Progenitor cell of endocrine pancreas (in vitro differentiated cells): ENCODE measurements at places on chromosomes 11 and 22. TPM values are rescaled to one million over a fixed set of nuclear protein-coding genes. Genes with fewer than 3 reads are reported as not detected.

- peaks cover 13% of the 10 kb centered on the region for H3K4me1 ChIP-seq
- no peaks in the 10 kb centered on the region for H3K27me3 ChIP-seq
- H3K27ac ChIP-seq, result no peak overlapping the region
- DNase-seq, result no peak
Observed at GRCh38 chr11:8392166-8392565, 128.5 kb upstream of the LMO1 start.

- DNase-seq, result no peak
- H3K4me1 ChIP-seq, result peaks cover 3% of the 10 kb centered on the region
- peaks cover 47% of the 10 kb centered on the region for H3K27me3 ChIP-seq
- no peak overlapping the region for H3K4me3 ChIP-seq
Observed at GRCh38 chr22:19526702-19527111, 2.5 kb upstream of the CLDN5 start.

GRCh38 chr11:40119661-40120060, 1339.8 kb downstream of the LRRC4C start:
- no peaks in the 10 kb centered on the region for H3K4me1 ChIP-seq
- H3K27ac ChIP-seq, result no peak overlapping the region
- H3K27me3 ChIP-seq, result no peaks in the 10 kb centered on the region
- DNase-seq, result no peak

DNA sequence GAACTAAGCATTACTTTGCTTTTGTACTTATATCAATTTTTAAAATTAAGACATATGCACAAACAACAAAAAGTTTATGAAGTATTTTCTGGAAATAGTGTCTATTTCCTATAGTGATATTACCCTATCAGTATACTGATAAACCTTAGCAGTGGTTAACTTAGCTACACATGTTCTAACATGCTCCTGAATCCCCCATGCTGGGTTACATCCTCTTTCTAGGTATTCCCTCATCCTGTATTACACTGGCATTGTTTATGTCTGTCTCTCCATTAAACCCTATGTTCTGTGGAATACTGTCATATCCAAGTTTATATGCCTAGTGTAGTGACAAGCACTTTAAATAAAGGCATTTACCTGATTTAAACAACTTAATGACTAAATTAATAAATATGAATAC, 1.8 kb upstream of the FAR1 start:
- no peak for DNase-seq
- H3K4me3 ChIP-seq, result no peak overlapping the region

DNA sequence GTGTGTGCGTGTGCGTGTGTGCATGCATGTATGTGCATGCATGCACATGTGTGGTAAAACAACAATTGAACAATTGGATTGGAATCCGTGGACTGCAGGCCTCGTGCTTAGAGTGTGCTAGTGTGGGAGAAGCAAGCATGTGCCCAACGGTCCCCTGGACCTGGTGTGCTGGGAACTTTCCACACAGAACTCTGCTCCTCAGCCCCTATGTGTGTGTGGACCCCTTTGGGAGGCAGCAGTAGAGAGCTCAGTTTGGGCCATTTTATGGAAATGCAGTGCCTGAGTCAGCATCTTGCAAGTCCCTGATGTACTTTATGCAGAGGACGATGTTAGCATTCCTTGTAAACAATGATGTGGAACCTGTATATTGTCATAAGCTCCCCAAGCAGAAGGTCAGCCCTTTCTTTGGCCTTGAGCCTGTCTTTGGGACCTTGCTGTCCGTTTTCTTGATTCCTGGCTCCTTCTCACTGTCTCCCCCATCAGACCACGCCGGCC, 167.3 kb downstream of the TBC1D22A start:
- no peak for DNase-seq
- H3K27ac ChIP-seq, result no peak overlapping the region
- peaks cover 4% of the 10 kb centered on the region for H3K4me1 ChIP-seq
- peaks cover 12% of the 10 kb centered on the region for H3K36me3 ChIP-seq
- no peaks in the 10 kb centered on the region for H3K27me3 ChIP-seq

DNA sequence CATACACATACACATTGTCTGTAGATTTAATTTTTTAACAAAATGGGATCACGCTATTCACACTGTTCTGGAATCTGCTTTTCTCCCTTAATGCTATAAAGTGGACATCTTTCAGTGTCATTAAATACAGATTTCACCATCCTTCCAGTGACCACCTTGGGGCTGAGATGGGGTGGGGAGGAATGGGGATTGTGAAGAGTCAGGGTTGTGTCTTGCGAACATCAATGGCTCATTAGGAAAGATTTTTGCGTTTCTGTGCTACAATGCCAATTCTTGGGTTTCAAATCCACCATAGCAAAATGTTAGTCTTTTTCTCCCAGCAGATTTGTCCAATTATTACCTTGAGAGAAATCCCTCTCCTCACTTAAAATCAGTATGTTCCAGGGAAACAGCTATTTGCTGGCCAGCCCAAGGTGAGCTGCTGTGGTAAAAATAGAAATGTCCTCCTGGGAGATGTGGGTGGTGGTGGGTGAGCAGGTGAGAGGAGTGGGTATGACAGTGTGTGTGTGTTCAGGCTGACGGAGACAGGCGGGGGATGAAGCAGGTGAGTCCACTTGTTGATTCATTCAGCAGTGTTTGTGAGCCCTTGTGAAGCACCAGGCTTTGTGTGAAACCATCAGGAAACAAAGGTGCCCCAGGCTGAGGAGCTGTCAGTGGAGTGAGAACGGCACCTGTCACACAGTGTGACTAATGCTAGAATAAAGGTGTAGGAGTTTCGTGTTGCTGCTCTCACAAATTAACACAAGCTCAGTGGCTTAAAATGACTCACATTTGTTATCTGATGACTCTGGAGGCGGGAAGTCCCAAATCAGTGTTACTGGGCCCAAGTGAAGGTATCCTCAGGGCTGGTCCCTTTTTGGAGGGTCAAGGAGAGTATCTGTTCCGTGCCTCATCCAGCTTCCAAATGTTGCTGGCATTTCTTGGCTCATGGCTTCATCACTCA, 1.7 kb upstream of the CBX6 start:
- H3K27ac ChIP-seq, result peak overlapping the region; percentile 99
- peaks cover under 1% of the 10 kb centered on the region for H3K36me3 ChIP-seq
- DNase-seq, result no peak

DNA sequence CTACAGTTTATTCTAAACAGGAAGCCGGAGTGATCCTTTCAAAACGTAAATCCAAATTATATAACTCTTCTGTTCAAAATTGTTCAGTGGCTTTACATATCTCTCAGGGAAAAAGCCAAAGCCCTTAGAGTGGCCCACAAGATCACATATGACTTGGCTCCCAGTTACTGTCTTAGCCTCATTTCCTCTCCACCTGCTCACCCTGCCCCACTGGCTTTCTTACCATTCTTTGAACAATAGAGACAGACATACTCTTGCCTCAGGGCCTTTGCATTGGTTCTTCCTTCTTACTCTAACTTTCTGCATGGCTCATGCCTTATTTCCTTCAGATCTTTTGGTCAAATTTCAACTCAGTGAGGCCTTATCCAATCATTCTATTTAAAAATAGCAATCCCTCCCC, 52.1 kb downstream of the STIM1 start:
- no peaks in the 10 kb centered on the region for H3K36me3 ChIP-seq
- no peak for DNase-seq
- H3K4me3 ChIP-seq, result no peak overlapping the region
- H3K4me1 ChIP-seq, result peaks cover 17% of the 10 kb centered on the region
- no peaks in the 10 kb centered on the region for H3K27me3 ChIP-seq

DNA sequence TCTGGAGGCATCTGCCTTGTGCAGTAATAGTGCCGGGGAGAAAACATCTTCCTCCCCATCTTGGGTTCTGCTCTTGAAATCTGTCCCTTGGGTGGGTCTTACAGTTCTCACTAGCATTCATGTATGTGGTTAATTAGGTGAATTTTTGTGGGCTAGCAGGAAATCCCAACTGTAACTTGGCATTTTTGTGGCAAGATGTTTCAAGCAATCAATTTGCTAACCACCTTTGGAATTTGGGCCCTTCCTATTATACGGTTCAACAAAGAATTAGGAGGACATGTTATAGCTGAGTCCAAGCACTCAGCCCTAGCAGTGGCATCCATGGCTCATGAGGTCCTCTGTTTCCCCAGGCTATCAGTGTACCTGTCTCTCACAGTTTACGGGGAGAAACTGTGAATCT, 89.1 kb upstream of the MTNR1B start:
- no peaks in the 10 kb centered on the region for H3K4me1 ChIP-seq
- H3K27me3 ChIP-seq, result no peaks in the 10 kb centered on the region
- no peak for DNase-seq
- peaks cover 1% of the 10 kb centered on the region for H3K36me3 ChIP-seq

DNA sequence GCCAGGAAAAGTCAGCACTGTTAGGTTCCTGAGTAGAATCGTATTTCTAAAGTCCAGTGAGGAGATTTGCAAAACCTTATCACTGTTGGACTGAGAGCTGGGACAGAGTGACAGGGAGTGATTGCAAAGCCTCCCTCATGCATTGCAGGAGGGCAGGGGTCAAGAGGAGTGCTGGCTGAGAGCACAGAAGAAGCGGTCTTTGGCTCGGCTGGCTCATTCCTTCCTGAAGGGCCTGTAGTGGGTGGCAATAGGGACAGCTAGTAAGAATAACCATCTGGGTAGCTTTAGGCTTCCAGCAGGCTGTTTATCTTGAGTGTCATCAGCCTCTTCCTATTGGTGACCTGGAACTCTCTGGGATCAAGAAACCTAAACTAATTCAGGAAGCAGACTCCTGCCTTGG, 53.4 kb downstream of the CD44 start:
- H3K4me3 ChIP-seq, result no peak overlapping the region

DNA sequence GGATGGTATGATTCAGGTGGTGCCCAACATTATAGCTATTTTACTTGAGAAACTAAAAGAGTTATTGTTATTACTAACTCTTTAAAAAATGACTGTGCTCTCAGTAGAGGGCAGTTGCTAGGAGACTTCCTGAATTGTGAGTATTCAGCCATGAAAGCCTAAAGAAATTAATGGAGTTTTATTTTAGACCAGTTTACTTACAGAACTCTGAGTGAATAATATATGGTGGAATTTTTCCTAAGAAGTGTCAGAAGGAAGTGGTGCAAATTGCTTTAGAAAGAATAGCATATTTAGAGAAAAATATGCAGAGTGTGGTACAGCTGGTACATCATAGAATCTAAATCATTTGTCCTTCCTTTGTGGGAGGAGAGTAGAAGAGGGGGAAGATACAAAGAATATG, 689.9 kb upstream of the CCDC90B start:
- H3K27me3 ChIP-seq, result no peaks in the 10 kb centered on the region
- no peak overlapping the region for H3K4me3 ChIP-seq
- no peak overlapping the region for H3K27ac ChIP-seq
- H3K4me1 ChIP-seq, result peaks cover 2% of the 10 kb centered on the region
- no peaks in the 10 kb centered on the region for H3K36me3 ChIP-seq

GRCh38 chr11:67344264-67344663, 9.1 kb downstream of the POLD4 start:
- H3K36me3 ChIP-seq, result peaks cover 6% of the 10 kb centered on the region
- no peak overlapping the region for H3K4me3 ChIP-seq
- no peak for DNase-seq
- peak overlapping the region; percentile 77 for H3K27ac ChIP-seq
- no peaks in the 10 kb centered on the region for H3K27me3 ChIP-seq

DNA sequence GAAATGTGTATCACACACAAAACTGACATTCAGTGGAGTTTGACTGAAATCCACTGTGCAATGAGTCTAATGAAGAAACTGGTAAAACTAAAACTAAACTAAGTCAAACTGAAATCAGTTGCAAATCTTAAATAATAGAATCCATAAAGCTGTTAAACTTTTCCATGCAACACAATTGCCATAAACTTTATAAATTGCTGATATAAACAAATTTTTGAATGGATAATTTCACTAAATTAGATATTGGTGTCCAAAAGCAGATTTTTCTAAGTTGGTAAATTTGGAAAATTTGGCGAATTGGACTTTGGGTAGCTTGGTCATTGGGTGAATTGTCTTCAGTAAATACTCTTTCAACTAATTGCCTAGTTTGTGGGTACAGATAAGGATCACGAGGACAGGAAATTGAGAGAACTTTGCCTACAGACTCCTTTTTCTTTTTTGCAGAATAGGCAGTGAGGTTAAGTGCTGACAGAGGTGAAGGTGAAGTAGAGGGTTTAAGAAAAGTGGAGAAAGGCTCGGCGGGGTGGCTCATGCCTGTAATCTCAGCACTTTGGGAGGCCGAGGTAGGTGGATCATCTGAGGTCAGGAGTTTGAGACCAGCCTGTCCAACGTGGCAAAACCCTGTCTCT, 12.8 kb downstream of the MRPL17 start:
- no peak overlapping the region for H3K27ac ChIP-seq
- no peaks in the 10 kb centered on the region for H3K27me3 ChIP-seq
- no peak for DNase-seq
- no peak overlapping the region for H3K4me3 ChIP-seq

GRCh38 chr11:57842873-57843272, 81.3 kb downstream of the CTNND1 start:
- H3K4me3 ChIP-seq, result no peak overlapping the region
- no peaks in the 10 kb centered on the region for H3K27me3 ChIP-seq
- H3K36me3 ChIP-seq, result peaks cover 1% of the 10 kb centered on the region
- no peaks in the 10 kb centered on the region for H3K4me1 ChIP-seq
- no peak for DNase-seq
- H3K27ac ChIP-seq, result no peak overlapping the region

GRCh38 chr22:40443732-40444131, 73.3 kb downstream of the SGSM3 start:
- DNase-seq, result no peak
- peak overlapping the region; percentile 11 for H3K27ac ChIP-seq
- no peak overlapping the region for H3K4me3 ChIP-seq
- no peaks in the 10 kb centered on the region for H3K27me3 ChIP-seq

GRCh38 chr22:47395481-47395880, 633.0 kb downstream of the TBC1D22A start:
- peaks cover 4% of the 10 kb centered on the region for H3K36me3 ChIP-seq
- no peaks in the 10 kb centered on the region for H3K4me1 ChIP-seq
- no peak for DNase-seq

- no peaks in the 10 kb centered on the region for H3K4me1 ChIP-seq
- H3K27ac ChIP-seq, result no peak overlapping the region
- no peak overlapping the region for H3K4me3 ChIP-seq
- peaks cover 12% of the 10 kb centered on the region for H3K27me3 ChIP-seq
- DNase-seq, result no peak
Observed at GRCh38 chr11:2155511-2155910, 5.5 kb downstream of the INS start.

GRCh38 chr11:58199271-58199670, 4.7 kb downstream of the OR1S2 start:
- peaks cover 1% of the 10 kb centered on the region for H3K36me3 ChIP-seq
- no peak overlapping the region for H3K27ac ChIP-seq
- peaks cover 7% of the 10 kb centered on the region for H3K4me1 ChIP-seq
- H3K27me3 ChIP-seq, result no peaks in the 10 kb centered on the region
- no peak for DNase-seq
- H3K4me3 ChIP-seq, result no peak overlapping the region

GRCh38 chr11:42975180-42975529, 336.6 kb upstream of the API5 start:
- H3K4me3 ChIP-seq, result no peak overlapping the region
- H3K4me1 ChIP-seq, result peaks cover 11% of the 10 kb centered on the region
- DNase-seq, result no peak
- H3K27me3 ChIP-seq, result no peaks in the 10 kb centered on the region
- no peak overlapping the region for H3K27ac ChIP-seq
- no peaks in the 10 kb centered on the region for H3K36me3 ChIP-seq

Gene RFPL3
- not detected in 2 replicates for total RNA-seq

Gene SCGB1D4
- total RNA-seq, result not detected in 2 replicates

Gene DGCR6
- 2.9 and 3.1 TPM in 2 replicates for total RNA-seq

Gene SCGB1C1
- total RNA-seq, result not detected in 2 replicates

Gene SVIP
- 25.7 and 27.0 TPM in 2 replicates for total RNA-seq

Gene LAYN
- total RNA-seq, result 4.5 and 5.1 TPM in 2 replicates

Gene AQP11
- 2.2 and 2.3 TPM in 2 replicates for total RNA-seq

Gene OR10A2
- not detected in 2 replicates for total RNA-seq

Gene GPHA2
- total RNA-seq, result 0.41 TPM in 1 of 2 replicates, not detected in the other

Gene HBG1
- total RNA-seq, result not detected in 2 replicates

Gene BRSK2
- 49.2 and 53.2 TPM in 2 replicates for total RNA-seq
